NCI-H82 (cell line): ENCODE measurements at places on chromosomes 2 and 18.

GRCh38 chr2:5195636-5196035, 496.5 kb upstream of the SOX11 start:
- DNase-seq = no peak

DNA sequence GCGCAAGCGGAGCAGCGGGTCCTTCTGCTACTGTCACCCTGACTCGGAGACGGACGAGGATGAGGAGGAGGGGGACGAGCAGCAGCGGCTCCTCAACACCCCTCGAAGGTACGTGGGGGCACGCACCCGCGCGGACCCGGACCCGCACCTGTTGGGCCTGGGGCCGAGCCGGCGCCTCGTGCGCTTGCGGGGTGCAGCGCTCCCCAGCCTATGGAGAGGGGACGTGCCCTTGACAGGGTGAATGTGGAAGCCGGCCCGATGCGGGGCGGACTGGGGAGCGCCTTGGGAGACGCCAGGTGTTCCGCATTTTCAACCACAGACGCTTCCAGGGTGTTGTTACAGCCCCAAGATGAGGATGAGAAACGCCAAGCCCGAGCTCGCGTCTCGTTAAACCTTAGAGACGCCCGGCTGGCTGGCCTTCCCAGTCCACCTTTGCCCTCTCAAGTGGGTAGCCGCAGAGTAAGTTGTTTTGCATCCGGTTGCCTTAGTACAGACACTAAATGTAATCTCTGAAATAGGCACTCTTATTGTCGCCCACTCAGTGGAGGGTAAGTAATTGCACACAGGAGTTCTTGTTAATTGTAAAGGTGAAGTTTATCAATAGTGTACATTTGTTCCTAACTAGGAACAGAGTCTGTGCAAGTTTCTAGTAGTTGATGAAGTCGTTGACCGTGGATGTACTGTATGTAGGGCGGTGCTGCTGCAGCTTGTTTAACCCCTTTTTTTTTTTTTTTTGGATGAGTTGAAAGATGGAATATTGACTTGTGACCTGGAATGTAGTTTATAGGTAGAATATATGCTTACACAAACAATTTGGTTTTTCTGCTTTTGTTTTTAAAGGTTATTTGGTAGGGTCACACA, 815 bp downstream of the GMCL1 start:
- DNase-seq = peak; percentile 57

- no peak for DNase-seq
Observed at GRCh38 chr2:85716346-85716914, 22.3 kb downstream of the GNLY start.

- DNase-seq = no peak
Observed at GRCh38 chr18:12304351-12305210, 3.5 kb upstream of the TUBB6 start.
